ENCODE measurements at places on chromosomes 13 and 19.

DNA sequence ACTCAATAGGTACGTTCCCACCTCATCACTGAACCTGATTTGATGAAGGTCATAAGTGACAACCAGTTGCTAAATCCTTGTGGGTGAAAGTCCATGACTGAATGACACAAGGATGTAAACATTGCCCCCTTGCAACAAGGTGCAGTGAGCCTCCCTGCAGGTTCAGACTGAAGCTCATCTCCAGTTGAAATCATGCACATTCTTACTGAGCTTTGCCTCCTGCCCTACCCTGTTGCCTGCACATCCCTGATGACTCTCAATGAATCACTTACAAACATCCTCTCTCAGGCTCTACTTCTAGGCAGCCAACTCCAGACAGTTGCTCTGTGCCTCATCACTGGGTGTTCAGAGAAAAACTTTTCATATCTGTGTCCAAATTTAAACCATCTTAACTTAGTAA is 42.5 kb upstream of the ARGLU1 start:
- no peak for DNase-seq

GRCh38 chr19:3950871-3951861 is 18.3 kb downstream of the NMRK2 start:
- no peak for DNase-seq

DNA sequence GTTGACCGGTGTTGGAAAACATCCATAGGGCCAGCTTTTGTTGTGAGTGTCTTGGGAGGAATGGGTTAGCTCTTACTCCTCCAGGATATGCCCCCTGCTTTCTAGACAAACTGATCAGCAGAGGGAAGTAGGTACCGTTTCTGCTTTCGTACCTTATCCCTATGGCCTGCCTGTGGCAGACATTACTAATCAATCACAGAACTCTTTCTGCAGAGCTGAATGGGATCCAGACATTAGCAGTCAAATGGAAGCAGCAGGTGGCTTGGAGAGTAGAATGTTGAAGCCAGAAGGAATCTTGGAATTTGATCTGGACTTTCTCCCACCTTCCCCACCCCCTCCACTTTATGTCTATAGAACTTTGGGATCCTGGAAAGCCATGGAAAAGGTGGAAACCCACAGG is 17.1 kb downstream of the NWD1 start:
- no peak for DNase-seq

GRCh38 chr19:40614622-40615411 is 13.6 kb downstream of the LTBP4 start:
- peak; percentile 69 for DNase-seq

DNA sequence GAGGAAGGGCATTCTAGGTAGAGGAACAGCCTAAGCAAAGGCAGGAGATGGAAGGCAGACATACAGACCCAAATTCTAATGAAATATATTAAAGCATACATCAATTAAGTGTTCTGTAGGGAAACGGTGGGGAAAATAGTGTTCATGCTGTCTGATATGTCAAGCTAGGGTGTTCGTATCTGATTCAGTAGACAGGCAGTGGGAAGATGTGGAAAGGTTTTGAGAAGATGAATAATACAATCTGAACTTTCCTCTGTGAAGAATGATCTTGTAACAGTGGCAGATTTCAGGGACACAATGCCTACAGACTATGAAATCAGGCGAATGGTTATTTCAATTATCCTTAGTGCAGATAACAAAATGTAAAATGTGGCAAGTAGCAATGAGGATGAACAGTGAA is 594.2 kb downstream of the KCTD12 start:
- no peak for DNase-seq
